GM06990 (cell line): ENCODE measurements at places on chromosomes 3 and 15.

DNA sequence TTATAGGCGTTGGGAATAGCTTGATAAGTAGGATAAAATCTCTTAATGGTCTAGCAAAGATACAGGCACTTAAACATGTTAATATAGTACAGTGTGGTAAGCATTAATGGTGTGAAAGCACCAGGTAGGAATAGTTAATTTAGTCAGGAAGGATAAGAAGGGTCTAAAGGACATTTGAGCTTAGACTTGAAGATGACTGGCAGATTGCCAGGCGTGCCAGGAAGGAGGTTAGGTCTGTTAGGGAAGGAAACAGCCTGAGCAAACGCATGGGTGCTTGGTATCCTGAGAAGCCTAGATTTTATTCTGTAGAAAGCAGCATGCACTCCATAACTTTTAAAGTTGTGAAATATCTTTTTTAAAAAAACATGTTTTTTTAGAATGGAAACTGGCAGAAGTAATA, 17.7 kb downstream of the SEC62 start:
- DNase-seq: no peak

DNA sequence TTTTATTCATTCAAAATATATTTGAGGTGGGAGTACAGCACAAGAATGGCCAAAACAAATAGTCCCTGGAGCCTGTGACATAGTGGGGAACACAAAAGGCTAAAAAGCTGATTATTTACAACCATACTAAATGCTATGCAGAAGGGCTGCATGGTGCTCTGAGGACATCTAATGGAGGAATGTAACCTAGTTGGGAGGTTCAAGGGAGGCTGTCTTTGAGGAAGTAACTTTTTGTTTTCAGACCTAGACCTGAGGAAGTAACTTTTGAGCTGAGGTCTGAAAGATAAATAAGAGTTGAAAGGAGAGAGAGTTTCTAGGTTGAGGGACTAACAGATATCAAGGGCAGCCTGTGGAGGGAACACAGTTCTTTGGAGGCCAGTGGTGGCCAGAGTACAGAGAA, 34.8 kb upstream of the RASA2 start:
- DNase-seq: no peak

DNA sequence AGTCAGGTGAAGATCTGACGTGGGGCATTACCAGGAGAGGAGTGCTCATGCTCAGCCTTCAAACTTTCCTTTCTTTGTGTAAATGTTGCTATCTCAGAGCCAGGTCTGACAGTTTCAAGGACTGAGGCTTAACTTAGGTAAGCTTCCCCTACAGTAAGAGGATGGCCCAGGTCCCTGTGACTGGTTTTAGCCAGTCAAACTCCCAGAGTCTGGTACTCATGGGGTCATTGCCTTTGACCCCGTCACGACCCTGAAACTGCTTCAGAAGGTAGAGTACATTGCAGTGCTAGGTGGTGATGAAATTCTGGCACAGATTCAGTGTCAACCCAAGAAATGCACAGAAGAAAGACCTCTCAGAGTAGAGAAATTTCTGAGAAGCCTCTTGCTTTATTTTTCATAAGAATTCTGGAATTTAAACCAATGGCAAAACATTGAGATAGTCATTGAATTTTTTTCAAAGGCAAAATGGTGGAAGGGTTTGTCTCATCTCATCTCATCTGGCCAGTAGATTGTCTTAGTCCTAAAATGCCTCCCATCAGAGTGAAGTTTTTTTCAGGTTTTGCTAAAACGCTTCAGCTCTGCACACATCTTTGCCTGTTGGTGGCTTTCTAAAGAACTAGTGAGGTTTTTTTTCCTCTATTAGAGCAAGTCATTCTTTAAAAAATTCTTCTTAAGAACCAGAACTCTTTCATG, 23.1 kb downstream of the ZBTB38 start:
- DNase-seq: no peak

DNA sequence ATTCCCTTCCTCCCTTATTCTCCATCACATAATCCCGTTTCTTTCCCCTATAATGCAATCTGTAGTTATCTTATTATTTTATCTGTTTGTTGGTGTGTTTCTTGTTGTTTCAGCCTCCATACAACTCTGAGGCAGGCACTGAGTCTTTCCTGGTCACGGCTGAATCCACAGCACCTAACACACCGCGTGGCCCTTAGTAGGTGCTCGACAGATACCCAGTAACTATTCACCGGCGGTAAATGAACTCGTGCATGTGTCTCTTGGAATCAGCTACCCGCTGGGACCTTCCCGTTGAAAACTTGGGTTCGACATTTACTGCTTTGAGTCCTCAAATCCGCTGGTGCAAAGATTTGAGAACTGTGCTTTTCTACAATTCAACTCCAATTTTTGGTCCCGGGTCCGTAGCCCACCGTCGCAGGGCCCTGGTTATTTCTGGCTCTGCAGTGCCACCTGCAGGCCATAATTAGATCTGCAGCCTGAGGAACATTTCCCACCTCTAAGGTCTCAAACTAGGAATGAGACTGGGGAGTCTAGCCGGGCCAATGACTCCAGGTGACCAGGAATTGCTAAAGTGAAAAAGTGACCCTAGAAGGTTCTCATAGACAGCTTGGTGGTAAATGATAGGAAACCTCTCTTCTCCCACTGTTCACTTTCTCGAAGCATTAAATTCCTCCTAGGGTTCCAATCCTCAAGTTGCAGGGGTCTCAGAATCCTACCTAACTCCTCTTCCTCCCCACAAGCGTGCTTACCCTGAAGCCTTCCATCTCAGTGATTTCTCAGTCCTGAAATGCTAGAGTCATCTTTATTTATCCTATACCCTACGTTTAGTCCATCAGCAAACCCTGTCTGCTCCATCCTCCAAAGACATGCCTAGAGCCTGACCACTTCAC, 40.0 kb upstream of the TRH start:
- DNase-seq: no peak

DNA sequence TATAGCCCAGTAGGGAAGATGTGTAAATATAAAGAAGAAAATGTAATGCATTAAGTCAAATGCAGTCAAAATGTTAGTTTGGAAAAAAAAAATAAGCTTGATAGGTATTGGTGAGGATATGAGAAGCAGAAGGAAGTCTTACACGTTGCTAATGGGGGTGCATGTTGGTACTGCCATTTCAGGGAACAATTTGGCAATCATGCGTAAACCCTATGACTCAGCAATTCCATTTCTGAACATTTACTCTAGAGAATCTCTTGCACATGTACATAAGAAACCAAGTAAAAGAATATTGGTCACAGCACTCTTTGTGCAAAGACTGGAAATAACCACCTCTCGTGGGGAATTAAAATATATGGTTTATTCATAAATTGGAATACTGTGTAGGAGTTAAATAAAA, 35.5 kb upstream of the TIMP4 start:
- DNase-seq: peak; percentile 51

DNA sequence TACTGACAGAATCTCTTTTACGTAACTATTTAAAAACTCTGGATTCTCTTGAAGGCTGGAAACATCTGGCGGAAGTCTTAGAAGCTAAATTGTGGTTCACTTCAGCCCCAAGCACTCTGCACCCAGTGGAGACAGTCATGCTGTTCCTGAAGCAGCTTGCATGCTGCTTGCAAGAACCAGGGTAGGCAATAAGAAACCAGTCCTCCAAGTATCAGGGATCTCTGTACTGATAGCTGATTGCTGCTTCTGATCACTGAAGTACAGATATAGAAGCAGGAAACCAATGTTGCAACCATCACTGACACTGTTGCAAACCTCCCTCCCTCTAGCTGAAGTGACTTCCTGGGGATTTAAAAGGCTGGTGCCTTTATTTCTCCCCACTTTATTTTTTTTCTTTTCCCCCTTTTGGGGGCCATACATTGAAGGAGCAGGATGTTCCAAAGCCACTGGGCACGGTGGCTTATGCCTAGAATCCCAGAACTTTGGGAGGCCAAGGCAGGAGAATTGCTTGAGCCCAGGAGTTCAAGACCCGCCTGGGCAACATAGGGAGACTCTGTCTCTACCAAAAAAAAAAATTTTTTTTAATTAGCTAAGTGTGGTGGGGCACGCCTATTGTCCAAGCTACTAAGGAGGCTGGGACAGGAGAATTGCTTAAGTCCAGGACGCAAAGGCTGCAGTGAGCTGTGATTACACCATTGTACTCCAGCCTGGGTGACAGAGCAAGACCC, 15.3 kb downstream of the SPCS1 start:
- DNase-seq: peak; percentile 67

DNA sequence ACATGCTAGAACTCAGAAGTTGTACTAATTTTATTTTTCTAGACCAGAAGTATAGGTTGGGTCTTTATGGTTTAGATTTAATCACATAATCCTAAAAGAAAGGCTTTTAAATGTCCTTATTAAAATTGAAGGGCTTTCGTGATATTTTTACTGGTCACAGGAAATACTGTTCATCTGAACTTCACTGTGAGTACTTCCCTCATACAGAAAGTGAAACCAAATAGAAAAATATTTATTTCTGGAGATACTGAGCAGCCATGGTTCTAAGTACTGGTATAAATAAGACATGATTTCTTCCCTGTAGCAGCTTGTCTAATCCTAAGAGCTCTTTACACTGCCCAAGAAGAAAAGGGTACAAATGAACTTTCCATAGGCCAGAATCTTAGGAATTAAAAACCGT, 2.0 kb downstream of the SNRK start:
- DNase-seq: peak; percentile 26

DNA sequence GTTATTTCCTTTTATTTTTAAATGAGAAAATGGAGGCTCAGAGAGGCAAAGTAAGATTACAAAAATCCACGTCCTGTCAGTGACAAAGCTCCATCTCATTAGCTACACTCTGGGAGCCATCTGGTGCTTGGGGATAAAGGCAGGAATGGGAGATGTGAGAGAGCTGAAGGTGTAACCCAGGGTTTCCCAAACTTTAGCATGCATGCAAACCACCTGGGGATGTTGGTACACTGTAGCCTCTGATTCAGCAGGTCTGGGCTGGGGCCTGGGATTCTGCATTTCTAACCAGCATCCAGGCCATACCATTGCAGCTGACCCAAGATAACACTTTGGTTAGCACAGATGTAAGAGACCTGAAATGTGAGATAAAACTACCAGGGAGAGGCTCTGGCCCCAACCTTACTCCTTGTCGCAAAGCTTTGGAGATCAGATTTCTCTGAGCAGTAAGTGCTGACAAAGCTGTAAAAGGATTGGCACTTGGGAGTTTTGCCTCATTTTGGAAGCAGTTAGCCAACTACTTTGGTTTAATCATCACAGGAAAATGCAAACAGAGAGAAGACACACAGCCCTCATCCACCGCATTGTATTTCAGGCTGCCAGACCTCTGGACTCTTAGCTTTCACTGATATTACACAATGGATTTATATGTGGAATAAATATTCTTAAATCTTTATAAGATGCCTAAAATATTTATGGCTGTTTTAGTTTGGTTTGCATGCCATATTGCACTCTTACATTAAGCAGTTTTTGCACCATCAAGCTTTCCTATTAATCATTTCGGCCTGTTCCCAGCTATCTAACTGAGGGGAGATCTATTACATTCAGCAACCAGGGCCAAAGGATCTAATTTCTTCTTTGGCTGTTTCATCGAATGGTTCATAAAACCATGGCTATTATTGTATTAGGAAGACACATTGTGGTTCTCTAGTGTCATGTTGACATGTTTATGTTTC, 263.0 kb downstream of the EBLN2 start:
- no peak for DNase-seq

- DNase-seq: no peak
These were observed 25.0 kb downstream of the H1-8 start for GRCh38 chr3:129567939-129568338.

GRCh38 chr3:111727843-111728565, 131.1 kb upstream of the PHLDB2 start:
- DNase-seq: no peak

DNA sequence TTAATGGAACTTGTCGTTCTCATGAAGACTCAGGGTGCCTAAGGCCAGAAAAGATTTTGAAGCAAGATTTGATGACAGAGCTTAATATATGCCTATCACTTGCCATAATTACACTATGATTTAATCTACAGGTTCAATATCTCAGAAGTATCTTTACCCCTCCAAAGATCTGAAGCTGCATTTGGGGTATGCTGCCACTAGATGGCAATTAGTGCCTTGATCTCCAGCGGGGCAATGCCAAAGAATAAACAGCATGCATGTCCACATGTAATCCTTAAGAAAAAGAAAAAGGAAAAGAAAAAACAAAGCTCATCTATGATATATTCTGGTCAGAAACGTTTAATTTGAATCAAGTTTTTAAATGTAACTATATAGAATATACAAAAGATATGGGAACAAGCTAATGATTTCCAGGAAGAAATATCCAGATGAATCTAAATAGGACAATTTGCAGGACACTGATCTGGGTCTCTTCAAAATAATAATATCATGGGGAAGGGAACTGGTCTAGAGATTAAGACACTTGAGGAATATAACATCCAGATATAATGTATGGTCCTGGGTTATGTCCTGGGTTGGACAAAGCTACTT, 55.0 kb upstream of the SOX14 start:
- no peak for DNase-seq

GRCh38 chr15:88983861-88984429, 70.8 kb upstream of the MFGE8 start:
- DNase-seq: no peak

DNA sequence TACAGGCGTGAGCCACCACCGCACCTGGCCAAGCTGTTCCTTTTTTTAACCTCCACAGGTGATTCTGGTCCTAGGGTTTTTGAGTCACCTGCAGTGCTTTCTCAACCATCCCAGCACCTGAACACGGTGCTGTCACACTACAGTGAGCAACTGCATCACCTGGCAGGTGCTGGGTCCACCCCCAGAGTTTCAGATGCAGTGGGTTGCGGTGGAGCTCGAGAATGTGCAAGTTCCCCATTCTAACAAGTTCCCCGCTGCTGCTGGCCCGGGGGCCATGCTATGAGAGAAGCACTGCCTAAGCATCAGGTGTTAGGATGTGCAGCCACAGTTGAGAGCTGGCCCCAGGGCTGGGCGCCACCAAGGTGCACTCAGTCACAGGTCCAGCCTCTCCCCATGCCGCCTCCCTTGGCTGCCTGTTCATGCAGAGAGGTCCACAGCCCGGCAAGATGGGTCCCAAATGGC, 18.0 kb downstream of the ISG20 start:
- DNase-seq: peak; percentile 75

- DNase-seq: no peak
These were observed 679.8 kb upstream of the LMCD1 start for GRCh38 chr3:7821858-7822257.

- peak; percentile 62 for DNase-seq
These were observed 114.2 kb downstream of the KLF13 start for GRCh38 chr15:31440754-31441311.

- DNase-seq: no peak
These were observed 14.0 kb downstream of the VILL start for GRCh38 chr3:38004415-38005075.

DNA sequence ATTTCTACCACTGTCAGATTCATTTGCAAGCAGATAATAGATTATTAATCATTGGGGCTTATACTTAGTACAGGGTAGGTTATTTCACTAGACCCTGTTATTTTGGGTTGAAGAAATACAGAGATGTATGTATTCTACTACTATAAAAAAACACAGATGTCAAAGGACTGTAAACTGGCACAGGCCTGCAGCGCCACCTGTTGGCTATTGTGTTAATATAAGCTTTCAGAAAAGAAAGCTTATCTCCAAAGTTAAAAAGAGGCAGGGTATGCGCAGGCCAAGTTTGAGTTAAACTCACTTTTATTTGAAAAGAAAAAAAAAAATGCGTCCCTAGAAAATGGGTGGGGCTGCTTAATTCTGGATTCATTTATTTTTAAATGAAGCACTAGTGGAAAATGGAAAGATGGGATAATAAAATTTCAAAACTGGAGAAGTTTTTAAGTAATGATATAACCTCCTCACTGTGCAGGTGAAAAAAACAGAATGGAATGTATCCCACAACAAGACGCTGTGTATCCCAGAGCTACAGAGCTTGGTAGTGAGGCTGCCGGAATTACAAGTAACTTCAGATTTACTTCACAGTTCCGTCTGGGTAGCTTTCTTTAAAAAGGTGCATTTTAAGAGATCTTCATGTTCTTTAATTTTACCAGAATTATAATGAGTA, 407.2 kb upstream of the TGFBR2 start:
- DNase-seq: peak; percentile 2
